HT-29 (cell line): ENCODE measurements at places on chromosomes 1 and 21. TPM values are rescaled to one million over a fixed set of nuclear protein-coding genes. Genes with fewer than 3 reads are reported as not detected.
A peak's percentile ranks its signal among the peaks of the same experiment; 100 is the strongest.

HMCN1 gene
- 0.05 and 0.15 TPM in 2 replicates for total RNA-seq

PDE4B gene
- 0.13 and 0.60 TPM in 2 replicates for total RNA-seq

GRCh38 chr21:36882776-36883175 lies 83.7 kb downstream of the HLCS start:
- DNase-seq, result no peak

DNA sequence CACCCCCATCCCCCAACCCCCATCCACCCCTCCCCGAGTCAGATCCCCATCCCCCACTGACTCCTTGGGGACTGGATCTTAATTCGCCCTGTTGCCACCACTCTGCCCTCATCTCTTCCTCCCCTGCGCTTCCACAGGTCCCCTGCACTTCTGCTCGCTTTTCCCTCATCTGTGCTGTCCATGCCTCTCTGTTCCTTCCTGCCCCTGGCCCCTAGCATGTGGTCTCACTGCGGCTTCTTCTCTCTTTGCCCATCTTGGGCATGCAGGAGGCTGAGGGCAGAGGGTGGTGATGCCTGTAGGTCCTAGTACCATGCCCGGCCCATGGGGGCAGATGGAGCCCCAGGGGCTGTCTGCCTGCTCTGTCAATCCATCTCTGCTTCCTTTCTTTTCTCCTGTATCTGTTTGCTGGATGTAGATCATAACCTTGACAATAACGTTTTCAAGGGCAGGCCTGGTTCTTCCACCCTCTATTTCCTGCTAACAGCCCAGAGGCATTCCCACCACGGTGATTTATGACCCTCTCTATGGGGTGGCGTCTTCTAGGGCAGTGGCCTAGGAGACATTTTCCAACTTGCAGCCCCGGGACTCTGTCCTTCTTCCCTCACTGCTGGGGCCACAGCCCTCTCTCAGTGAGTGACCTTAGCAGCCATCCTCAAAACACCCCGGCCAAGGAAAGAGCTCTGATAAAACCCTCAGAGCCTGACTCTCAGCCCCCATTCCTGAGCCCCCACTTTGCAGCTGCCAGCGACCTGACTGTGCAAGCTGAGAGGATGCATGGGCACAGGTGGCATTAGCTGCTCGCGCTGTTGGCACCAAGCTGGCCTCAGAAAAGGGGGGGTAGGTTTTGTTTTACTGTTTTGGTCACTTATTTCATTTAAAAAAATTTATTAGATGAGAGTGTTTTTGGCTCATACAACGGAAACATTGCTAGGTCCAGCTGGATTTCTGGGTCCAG lies 33.9 kb downstream of the TMEM51 start:
- DNase-seq, result peak; percentile 50

- DNase-seq, result no peak
Measured at GRCh38 chr1:61494000-61494399, 230.9 kb downstream of the TM2D1 start.
